ENCODE measurements at places on chromosomes 7 and 10. TPM values are rescaled to one million over a fixed set of nuclear protein-coding genes. Genes with fewer than 3 reads are reported as not detected.

Gene FFAR4
- not detected for total RNA-seq

Gene STEAP2
- total RNA-seq = not detected

DNA sequence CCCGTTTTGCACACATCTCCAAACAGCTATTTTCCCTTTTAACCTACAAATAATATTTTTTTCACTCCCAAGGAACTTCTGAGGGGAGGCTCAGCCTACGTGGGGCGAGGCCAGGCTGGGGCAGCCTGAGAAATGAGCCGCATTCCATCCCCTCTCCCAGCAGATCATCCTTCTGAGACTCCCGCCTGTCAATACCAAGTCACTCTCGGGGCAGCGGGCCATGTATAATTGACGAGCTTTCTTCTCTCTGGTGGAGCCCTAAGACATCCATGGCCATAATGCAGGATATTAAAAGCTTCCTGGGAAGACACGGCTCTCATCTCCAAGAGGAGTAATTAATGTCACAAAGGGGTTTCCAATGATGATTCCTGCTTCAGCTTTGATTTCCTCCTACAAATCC, 37.8 kb upstream of the CHST15 start:
- H3K4me1 ChIP-seq = no peaks in the 10 kb centered on the region
- H3K27me3 ChIP-seq = peaks cover 7% of the 10 kb centered on the region
- no peak overlapping the region for H3K27ac ChIP-seq
- no peaks in the 10 kb centered on the region for H3K36me3 ChIP-seq

- no peaks in the 10 kb centered on the region for H3K36me3 ChIP-seq
- DNase-seq = no peak
- H3K4me3 ChIP-seq = no peak overlapping the region
- H3K4me1 ChIP-seq = peaks cover 14% of the 10 kb centered on the region
- no peaks in the 10 kb centered on the region for H3K27me3 ChIP-seq
- no peak overlapping the region for H3K27ac ChIP-seq
Measured at GRCh38 chr10:88113232-88113631, 249.8 kb downstream of the PTEN start.

GRCh38 chr7:129721068-129721467, 109.5 kb downstream of the NRF1 start:
- DNase-seq = no peak
- no peaks in the 10 kb centered on the region for H3K4me1 ChIP-seq
- no peak overlapping the region for H3K27ac ChIP-seq

- no peaks in the 10 kb centered on the region for H3K36me3 ChIP-seq
- no peaks in the 10 kb centered on the region for H3K27me3 ChIP-seq
- no peak for DNase-seq
- no peak overlapping the region for H3K27ac ChIP-seq
- H3K4me1 ChIP-seq = no peaks in the 10 kb centered on the region
Measured at GRCh38 chr10:18566177-18566576, 85.2 kb downstream of the NSUN6 start.

GRCh38 chr7:4000934-4001333, 681.2 kb upstream of the FOXK1 start:
- H3K4me1 ChIP-seq = no peaks in the 10 kb centered on the region
- no peak overlapping the region for H3K4me3 ChIP-seq

Gene CYP26A1
- 0.31 TPM for total RNA-seq

Data from activated naive CD8-positive, alpha-beta T cell treated with anti-CD3 and anti-CD28 coated beads, Interleukin-2, amount 10 ng/mL, durations not matched to agents 7 days and 5 days (primary cell).